Kidney tubule cell (primary cell): ENCODE measurements at places on chromosomes 16 and 17.

GRCh38 chr16:19153876-19154275 is 14.2 kb upstream of the SYT17 start:
- DNase-seq, result no peak

DNA sequence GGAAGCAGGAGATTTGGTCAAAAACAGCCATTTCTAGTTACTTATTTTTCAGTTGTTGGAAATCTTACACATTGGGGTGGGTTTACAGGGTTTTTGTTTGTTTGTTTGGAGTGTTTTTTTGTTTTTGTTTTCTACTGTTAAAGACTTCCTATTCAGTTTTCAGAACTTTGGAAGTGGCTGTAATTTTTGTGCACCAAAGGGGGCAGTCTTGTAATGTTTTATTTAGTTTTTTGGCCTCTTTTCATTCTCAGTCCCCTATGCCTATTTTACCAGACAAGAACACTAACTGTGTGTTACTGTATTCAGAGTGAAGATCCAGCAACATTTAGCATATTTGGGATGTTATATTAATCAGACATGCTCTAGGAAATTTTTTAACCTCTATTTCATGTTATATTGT is 20.6 kb downstream of the TPPP3 start:
- DNase-seq, result no peak

- DNase-seq, result no peak
Measured at GRCh38 chr17:6492892-6493674, 48.8 kb downstream of the PIMREG start.

- DNase-seq, result no peak
Measured at GRCh38 chr17:1174263-1174880, 5.4 kb downstream of the ABR start.

- DNase-seq, result no peak
Measured at GRCh38 chr17:3658784-3659449, 9.5 kb downstream of the TAX1BP3 start.
